ENCODE measurements at places on chromosomes 4 and X.

GRCh38 chrX:68238568-68238967, 194.7 kb downstream of the OPHN1 start:
- DNase-seq: no peak

DNA sequence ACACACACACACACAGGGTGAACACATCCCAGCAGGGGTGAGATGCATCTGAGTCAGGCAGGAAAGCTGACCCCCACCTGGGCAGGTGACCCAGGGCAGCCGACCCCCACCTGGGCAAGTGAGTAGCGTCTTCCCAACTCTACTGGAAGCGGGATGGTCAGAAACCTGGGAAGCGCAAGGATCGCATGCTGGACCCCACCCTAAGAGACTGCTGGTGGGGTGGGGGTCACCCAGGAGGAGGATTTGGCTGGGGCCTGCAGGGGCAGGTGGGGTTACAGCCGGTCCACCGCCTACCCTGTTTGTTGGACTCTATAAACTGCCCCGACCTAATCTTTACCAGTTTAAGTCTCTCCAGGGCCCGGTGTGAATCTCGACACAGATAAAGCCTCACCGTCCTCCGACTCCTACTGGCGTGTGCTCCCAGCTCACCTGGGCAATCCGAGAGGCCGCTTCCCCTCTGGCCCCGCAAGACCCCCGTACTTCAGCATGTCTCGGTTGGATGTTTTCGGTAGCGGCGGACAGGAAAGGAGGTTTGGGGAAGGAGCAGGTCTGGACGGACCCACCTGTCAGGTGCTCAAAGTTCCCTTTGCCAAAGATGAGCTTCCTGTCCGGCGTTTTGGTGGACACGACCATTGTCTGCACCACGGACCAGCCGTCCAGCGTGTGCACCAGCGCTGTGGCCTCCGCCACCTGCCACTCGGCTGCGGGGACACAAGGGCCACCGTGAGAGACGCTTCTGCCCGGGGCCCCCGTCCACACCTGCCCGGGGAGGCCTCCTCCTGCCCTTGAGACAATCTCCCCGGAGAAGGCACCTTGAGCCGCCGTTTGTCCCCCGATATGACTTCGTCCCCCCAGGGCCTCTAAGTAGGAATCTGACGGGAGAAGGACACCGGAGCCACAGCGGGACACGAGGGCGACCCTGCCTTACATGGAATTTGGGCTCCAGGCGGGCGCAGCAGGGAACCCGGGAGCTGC, 2.0 kb downstream of the GTPBP6 start:
- no peak for DNase-seq

DNA sequence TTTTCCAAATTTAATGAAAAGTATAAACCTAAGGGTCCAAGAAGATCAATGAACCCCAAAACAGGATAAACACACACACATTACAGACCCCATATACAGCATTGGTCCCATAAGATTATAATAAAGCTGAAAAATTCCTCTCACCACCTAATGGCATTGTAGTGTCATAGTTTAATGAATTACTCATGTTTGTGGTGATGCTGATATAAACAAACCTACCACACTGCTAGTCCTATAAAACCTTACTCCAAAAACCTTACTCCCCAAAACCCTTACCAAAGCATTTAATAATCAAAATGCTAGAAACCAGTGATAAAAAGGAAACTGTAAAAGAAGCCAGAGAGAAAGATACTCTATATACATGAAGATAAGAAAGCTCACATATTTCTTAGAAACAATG, 148.1 kb upstream of the SH3RF1 start:
- DNase-seq: no peak

DNA sequence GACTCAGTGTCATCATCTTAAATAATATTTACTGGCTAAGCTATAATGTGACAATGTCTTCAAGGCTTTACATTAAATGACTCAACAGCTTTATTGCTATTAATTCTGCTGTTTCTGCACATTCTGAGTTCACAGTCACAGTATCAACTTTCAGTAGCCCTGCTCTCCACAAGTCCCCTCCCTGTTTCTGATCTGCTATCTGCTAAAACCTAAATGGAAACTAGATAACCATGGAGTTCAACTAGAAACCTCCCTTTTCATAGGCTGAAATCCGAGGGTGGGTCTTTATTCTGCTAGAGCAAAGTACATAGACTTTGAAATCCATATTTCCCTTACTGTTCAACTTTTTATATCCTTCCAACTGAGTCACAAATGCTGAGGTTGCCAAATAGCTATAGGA, 5.4 kb upstream of the ACE2 start:
- no peak for DNase-seq

DNA sequence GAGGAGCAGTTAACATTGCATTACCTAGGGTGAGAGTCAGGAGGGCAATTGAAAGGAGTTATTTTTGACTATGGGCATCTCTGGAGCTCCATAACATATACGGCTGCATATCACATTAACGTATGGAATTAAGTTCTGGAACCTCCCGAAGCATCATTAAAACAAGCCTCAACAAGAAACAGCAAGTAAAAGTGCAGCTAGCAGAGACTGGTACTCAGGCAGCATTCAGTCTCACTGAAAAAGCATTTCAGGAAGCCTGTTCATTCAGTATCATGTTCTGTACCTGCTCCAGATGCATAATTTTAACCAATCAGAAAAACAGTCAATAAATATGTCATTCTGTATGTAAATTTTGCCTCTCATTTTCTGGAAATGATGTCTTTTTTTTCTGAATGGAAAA, 299.6 kb downstream of the EPHA5 start:
- DNase-seq: no peak

GRCh38 chr4:26782168-26782829, 78.3 kb upstream of the STIM2 start:
- DNase-seq: no peak

DNA sequence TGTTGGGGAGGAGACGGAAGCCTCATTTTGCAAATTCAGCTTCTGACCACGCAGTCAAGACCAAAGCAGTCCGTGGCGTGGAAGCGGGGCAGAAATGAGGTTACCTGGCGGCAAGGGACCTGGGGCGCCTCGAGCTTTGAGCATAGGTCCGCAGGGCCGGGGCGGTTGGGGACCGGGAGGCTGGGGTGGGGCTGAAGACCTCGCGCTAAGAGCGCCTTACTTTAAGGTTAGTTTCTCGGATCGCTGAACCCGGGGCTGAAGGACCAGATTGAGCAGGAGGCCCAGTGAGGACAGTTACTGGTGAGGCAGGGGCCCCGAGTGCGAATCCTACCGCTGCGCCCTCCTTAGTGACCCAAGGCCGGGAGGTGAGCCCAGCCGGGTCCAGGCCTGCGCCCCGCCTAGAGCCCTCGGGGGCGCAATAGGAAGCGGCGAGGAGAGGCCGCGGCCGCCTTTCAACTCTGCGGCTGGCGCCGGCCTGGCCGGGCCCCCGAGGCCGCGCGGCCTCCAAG, 7.5 kb downstream of the MSX1 start:
- DNase-seq: no peak

GRCh38 chrX:79195027-79195426, 50.5 kb downstream of the GPR174 start:
- no peak for DNase-seq

DNA sequence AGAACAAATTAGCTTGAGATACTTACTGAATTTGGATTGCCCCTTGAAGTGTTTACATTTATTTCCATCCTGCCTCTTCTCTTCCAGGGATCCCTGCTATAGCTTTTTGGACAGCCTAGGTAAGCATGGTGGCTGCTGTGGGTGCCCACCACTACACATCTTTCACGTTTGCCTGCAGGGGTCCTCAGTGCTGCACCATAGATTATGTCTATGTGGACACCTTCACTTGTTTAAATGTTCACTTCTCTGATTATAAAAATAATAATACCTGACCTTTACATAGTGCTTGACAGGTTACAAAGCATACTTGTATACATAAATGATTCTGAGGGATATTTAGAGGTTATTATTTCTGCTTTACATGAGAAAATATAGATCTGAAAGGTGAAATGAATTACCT, 67.9 kb upstream of the SLC4A4 start:
- DNase-seq: no peak

DNA sequence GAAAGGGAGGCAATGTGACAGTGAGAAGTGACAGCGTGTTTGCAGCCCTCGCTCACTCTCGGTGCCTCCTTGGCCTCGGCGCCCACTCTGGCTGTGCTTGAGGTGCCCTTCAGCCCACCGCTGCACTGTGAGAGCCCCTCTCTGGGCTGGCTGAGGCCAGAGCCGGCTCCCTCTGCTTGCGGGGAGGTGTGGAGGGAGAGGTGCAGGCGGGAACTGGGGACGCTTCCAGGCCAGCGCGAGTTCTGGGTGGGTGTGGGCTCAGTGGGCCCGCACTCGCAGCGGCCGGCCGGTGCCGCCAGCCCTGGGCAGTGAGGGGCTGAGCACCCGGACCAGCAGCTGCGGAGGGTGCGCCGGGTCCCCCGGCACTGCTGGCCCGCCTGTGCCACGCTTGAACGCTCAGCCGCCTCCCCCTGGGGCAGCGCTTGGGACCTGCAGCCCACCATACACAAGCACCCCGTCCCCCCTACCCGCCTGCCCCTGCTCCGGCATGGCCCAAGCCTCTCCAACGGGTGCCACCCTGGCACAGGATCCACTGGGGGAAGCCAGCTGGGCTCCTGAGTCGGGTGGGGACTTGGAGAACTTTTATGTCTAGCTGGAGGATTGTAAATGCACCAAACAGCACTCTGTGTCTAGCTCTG, 1142.8 kb upstream of the INTU start:
- DNase-seq: no peak

DNA sequence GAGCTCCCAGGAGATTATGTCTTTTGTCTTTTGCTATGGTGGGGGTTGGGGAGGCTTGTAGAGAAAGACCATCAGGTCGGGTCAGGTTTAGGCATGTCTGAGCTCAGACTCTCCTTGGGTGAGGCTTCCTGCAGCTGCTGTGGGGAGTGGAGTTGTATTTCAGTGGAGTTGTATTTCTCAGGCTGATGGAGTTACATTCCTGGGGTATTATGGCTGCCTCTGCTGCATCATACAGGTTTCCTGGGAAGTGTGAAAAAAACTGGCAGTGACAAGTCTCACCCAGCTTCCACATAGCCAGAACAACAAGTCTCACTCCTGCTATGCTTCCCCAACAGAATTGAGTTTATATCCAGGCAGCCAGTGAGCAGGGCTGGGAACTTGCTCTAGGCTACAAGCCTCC, 119.3 kb downstream of the VSIG4 start:
- no peak for DNase-seq

DNA sequence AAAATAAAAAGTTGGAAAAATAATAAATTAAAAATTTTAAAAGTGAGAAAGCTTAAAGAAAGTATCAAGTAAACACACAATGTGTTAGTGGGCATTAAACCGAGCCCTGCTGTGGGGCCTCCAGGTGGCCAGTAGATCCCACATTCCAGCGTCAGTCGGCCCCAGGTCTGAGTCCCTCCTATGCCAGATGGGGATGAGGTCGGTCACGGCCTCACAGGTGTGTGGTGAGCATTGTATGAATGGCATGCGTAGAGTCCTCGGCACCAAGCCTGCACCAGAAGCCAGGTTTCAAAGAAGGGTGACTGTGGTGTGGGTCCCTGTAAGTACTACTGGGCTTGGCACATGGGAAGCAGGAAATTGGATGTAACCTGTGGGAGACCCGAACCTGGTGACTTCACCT, 75.6 kb upstream of the MSX1 start:
- DNase-seq: no peak

- no peak for DNase-seq
These were observed 53.0 kb upstream of the SORCS2 start for GRCh38 chr4:7139167-7139982.

DNA sequence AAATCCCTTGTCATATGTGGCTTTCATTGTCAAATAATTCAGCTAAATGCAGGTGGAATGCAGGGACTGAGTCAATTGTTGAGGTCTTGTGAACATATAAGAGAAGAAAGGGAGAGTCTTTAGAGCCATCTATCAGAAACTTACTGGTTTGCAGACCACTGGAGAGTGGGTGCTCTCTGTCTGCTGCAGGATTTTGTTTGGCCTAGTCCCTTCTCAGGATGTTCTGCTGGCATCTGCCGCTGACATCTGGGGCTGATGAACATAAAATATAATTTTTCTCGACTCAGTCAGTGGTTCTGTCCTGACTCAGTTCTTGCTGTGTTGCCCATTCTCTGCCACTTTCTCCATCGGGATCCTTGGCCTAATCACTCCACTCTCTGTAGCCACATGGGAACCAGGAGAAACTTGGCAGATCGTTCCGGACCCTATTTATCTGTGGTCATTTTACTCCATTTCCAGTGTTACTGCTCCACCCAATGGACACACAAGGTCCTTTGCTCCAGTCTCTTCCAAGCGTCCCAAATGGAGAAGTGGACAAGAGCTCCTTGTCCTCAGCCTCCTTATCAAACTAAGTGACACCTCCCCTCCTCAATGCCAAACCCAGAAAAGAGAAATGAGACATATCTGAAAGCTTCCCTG, 436.2 kb downstream of the FAT4 start:
- DNase-seq: no peak

GRCh38 chrX:8730812-8731558, 952 bp downstream of the ANOS1 start:
- DNase-seq: no peak

DNA sequence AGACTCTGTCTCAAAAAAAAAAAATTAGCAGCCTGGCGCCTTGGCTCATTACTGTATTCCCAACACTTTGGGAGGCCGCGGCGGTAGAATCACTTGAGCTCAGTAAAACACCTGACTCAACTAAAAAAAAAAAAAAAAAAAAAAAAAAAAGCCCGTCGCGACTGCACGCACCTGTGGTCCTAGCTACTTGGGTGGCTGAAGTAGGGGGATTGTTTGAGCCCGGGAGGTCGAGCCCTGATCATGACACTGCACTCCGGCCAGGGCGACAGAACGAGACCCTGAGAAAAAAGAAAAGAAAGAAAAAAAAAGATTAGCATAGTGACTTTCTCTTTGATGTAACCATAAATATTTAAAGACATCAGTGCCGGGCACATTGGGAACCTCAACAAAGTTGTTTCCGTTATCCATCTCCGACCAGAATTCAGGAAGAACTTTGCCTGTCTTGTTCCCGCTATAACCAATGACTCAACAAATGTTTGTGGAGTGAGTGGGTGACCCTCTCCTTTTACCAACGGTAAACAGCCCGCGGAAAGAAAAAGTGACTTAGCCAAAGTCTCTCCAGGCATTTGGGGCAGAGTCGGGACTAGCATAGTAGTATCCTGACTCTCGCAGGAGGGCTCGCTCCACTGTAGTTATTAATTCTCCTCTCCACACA, 553 bp upstream of the MED28 start:
- DNase-seq: no peak

GRCh38 chrX:29024871-29025270, 437.6 kb downstream of the IL1RAPL1 start:
- no peak for DNase-seq

GRCh38 chr4:24912252-24913118, at the start of gene CCDC149:
TSS of gene CCDC149 (minus strand) at chr4:24913042. CDS start at chr4:24912864, 178 bp downstream.
- DNase-seq: no peak

- DNase-seq: no peak
These were observed 68.6 kb downstream of the CAMK2D start for GRCh38 chr4:113692809-113693411.

- no peak for DNase-seq
These were observed 47.2 kb downstream of the NEIL3 start for GRCh38 chr4:177356921-177357320.

- no peak for DNase-seq
These were observed 2.3 kb downstream of the S100P start for GRCh38 chr4:6695660-6696610.

DNA sequence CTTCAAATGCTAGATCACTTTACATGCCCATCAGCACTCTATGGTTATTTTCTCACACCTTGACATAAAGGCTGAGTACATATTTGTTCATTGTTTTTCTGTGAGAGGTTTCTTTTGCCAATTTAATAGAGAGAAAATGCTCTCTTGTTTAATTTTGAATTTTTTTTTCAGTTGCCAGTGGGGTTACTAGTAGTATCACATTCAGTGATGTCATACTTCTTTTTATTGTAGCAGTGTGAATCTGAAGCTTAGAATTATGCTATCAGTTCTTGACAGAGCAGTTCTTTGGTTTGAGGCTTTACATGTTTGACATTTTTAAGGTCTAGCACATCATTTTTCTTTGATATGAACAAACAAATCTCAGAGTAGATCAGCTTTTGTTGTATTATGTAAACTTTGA, 185.4 kb downstream of the NWD2 start:
- DNase-seq: no peak

All from GM12892 (cell line).